ENCODE measurements at places on chromosomes 3 and 15. TPM values are rescaled to one million over a fixed set of nuclear protein-coding genes. Genes with fewer than 3 reads are reported as not detected.
A peak's percentile ranks its signal among the peaks of the same experiment; 100 is the strongest.

The SOX2 gene
- 264 TPM for total RNA-seq

The CLDN18 gene
- total RNA-seq = not detected

The CIDEC gene
- total RNA-seq = not detected

DNA sequence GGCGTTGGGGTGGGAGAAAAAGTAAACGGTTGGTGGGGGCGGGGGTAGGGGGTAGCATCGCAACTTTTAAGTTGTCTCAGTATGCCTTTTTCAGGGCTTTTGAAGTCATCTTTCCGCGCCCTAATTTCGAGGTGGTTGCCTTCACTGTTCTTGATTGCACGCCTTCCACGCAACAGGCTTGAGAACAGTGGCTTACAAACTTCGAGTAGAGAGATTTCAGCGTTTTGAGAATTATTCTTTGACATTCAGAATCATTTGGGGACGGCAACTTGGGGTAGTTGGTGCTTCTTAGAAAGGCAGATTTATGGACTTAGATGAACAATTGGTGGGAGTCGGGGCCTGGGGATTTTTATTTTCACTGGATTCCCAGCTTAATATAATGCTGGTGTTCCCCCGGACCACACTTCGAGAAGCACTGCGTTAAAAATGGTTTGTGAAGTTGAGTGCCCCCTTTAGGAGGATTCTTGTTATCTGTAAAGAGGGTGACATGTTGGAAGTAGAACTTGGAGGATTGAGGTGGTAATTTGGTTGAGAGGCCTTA lies 880 bp downstream of the PPP4R2 start:
- peak; percentile 59 for DNase-seq

- DNase-seq = peak; percentile 3
Observed at GRCh38 chr3:107062787-107063186, 314.5 kb upstream of the CCDC54 start.

The IMPG2 gene
- total RNA-seq = 0.04 TPM

The GPR149 gene
- not detected for total RNA-seq

The DNAJC13 gene
- total RNA-seq = 22.7 TPM

- peak; percentile 29 for DNase-seq
Observed at GRCh38 chr3:122908251-122908650, 113.4 kb downstream of the SLC49A4 start.

DNA sequence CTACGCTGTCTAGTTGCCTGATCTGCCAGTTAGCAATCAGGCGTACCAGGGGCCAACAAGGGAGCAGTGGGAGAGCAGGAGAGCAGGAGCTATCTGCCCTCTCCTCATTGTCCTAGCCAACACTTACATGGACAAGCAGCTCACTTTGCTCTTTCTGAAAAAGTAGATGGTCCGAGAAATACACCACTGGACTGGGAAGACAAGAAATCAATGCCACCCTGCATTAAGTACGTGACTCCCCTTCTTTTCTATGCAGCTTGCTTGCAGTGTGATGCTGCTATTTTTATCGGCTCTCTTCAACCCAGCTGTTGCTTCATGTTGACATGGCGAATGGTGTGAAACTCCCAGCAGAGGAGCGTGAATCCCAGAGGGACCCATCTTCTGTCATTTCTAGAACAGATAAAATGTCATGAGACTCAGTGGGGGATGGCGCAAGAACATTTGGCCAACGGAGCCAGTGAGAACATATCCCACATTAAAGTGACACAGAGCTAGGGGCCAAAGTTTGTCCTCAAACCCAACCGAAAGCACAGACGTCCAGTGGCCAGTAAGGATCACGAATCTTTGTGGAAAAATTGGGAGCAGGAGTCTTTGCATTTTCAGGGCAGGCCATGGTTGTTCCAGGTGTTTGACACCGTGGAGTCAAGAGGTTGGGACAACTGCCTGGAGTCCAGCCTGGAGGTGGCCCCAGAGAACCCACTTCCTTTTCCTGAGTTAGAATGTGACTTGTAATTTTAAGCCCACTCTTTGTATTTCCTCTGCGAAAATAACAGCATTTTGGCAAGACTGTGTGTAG lies 53.7 kb upstream of the MEF2A start:
- no peak for DNase-seq

The CLEC3B gene
- not detected for total RNA-seq

- no peak for DNase-seq
Observed at GRCh38 chr15:45332694-45333093, 45.6 kb downstream of the GATM start.

- DNase-seq = no peak
Observed at GRCh38 chr3:17936736-17937480, 194.5 kb upstream of the TBC1D5 start.

The TM4SF1 gene
- total RNA-seq = not detected

DNA sequence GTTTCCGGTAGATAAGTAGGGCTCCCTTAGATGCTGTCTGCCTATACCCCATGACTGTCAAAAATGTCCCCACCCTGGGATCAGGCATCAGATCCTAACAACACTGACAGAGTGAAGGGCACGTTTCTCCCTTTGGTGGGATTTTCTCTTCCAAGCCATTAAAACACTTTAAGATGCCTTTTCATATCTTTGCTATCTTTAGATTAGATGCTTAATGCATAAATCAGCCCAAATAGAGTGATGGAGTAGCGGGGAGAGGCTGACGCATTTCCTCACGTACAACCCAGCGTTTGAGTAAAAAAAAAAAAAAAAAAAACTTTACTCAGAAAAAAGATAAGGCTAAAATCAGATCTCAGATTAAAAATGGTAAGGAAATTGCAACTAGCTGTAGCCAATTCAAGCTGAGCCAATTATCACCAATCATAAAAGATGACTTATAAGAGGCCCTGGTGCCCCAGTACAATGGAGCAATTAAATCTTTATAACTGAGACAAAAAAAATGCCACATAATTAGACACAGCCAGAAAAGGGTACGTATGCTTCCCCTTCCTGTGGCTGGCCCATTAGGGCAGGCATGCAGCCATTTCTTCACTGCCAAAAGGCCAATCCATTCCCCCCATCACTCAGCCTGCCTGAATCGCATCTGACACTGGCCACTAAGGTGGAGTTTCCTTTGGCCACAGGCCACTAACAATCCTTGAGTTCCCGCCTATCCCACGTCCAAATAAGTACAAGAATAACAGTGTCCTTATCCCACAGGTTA lies 45.0 kb downstream of the RFTN1 start:
- DNase-seq = no peak

DNA sequence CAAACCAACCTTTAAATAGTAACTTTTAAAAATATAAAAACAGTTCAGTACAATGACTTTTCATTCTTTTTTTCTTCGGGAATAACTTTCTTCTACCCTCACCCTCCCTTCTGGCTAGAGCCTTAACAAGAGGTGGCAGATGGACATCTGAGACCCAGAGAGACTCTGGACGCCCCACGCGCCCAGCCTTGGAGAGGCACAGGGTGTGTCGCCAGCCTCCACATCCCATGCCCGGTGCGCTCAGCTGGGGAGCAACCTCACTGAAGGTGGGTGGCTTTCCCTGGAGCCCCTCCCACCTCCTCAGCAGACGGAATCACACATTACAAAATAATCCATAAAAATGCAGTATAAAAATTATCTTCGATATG lies 49.5 kb downstream of the TLE3 start:
- DNase-seq = peak; percentile 60

GRCh38 chr3:154660811-154661210 lies 230.8 kb upstream of the GPR149 start:
- DNase-seq = no peak

- no peak for DNase-seq
Observed at GRCh38 chr3:53813229-53813628, 33.0 kb downstream of the CHDH start.

GRCh38 chr3:72036899-72037298 lies 252.0 kb upstream of the PROK2 start:
- no peak for DNase-seq

The CADPS gene
- total RNA-seq = 7.1 TPM

The ABHD17C gene
- total RNA-seq = 9.8 TPM

DNA sequence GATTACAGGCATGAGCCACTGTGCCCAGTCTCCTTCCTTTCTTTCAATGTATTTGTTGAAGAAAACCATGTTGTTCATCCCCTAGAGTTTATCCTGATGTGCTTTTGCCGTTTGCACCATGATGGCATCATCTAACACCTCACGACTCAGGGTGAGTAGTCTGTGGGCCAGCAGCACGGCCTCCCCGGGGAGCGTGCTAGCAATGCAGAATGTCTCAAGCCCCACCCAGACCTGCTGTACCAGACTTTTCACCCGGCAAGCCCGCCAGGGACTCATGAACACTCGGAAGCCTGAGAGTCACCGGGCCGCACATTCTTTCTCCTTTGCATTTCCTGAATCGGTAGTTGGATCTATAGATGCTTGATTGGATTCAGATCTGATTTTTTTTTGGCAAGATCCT lies 64.6 kb downstream of the RPN1 start:
- DNase-seq = no peak

The P3H2 gene
- 72.7 TPM for total RNA-seq

The ST3GAL6 gene
- 6.6 TPM for total RNA-seq

DNA sequence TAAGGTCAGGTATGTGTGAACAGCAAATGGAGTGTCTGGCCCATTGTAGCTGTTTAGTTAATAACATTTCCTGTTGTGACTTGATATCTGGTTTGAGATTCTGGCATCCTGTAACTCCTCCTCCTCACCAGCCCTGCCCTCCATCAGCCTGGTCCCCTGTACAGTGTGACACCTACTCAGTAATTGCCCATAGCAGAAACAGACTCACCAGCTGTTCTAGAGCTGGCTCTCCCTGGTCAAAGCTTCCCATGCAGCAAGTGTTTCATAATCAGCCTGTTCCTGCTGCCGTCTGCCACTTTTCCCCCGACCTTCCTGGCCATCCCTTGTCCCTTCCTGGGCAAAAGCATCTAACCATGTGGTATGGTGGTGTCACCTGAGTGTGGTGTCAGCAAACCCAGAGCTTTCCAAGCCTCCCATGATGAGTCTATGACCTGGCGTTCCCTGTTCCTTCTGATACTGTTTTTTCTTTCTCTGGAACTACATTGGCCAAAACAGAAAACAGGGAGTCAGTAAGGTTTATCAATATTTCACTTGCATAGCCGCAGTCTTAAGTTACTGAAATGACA lies 55.4 kb downstream of the B3GALNT1 start:
- no peak for DNase-seq

DNA sequence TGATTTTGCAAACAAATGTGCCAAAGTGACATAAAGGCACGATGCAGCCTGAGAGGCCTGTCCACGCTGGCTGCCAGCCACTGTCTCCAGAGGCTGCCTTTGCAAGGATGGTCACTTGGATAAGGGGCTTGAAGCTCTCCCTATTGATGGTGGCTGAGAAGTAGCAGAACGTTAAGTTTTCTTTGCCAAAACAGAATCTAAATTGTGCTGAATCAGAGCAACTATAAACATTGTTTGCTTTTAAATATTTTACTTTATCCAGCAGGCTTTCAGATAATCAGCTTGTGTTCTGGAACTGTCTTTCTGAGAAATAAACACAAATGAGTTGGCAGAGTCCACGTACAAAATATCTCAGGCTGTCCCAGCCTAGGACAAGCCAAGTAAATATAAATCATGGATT lies 23.8 kb upstream of the CNBP start:
- no peak for DNase-seq

- DNase-seq = no peak
Observed at GRCh38 chr3:194042927-194043326, 93.0 kb upstream of the HES1 start.

GRCh38 chr3:144546539-144546938 lies 574.9 kb downstream of the DIPK2A start:
- DNase-seq = no peak

The DLEC1 gene
- 1.3 TPM for total RNA-seq

The ERICH6 gene
- not detected for total RNA-seq

The CFAP20DC gene
- total RNA-seq = 9.9 TPM

DNA sequence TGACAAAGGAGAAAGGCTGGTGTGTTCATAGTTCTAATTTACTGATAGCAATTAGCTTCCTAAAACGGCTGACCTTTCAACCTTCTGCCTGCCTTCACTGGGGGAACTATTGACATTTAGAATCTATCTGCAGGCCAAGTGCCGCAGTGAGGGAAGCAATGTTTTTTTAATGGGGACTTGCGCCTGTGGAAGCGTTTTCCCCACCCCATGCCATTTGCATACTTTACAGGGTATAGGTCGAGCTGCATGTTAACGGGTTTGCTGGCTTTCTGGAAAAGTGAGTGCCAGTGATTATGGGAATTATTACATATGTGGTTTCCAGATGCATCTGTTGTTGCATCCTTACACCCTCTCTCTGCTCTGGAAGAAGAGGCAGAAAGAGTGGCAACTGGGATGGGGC lies 180.1 kb downstream of the RAB11A start:
- no peak for DNase-seq

Measured in H7 (cell line).